ENCODE measurements at places on chromosomes 4 and X.

- DNase-seq = no peak
These were observed 22.0 kb upstream of the ARSH start for GRCh38 chrX:2984342-2984741.

DNA sequence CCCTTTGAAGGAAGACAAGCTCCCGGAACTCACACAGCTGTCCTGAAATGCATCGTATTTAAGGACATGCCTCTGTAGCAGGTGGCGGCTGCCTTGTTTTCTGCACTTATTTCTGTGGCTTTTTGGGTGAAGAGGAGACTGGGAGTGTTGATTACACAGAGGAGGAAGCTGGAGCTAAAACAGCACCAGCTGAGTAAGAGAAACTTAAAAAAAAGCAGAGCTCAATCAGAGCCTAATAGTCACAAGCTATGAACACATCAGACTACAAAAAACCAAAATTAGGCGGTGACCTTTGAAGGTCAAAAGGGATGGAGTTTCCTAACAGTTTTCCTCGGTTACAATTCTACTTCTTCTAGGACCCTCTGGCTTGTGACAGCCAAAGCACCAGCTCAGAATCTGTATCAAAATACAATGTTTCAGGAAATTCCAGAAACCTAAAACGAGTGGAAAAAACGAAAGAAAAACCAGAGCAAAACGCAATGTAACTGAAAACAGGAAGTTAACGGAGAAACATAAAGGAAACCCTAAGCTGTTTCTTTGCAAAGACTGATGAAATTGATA, 13.5 kb downstream of the PRKX start:
- no peak for DNase-seq

DNA sequence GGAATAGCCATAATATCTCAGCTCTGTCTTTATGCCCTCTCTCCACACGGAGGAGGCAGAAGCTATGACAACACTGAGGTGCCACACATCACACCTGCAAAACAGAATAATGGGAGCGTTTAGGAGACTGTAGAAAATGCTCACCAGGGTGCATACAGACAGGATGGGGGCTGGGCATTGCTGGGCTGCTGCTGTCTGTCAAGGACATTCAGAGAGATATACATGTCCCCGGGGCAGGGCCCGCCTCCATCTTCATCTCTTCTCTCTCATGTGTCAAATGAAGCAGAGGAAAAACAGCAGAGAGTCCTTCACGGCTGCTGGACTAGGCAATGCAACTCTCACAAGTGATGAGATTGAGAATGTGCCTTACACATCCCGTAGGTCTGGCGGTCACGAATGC, 65.3 kb upstream of the DHRSX start:
- DNase-seq = no peak

DNA sequence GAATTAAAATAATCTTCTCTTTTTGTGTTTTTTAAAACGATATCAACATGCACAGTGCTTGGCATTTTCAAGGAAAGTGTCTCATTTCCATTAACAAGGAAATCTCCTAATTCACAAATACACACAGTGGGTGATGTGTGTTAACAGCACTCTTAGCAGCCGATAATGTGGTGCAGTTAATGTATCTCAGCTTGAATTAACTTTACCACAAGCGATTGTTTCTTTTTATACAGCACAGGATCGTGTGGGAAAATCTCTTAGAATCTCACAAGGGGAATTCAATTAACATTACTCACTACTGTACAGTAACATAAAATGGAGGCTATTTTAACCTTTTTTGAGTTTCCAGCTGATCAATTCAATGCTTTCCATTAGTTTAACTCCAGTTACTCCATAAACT, 1841.9 kb downstream of the STIM2 start:
- no peak for DNase-seq

GRCh38 chrX:45846328-45846727, 645.7 kb upstream of the DIPK2B start:
- DNase-seq = no peak

DNA sequence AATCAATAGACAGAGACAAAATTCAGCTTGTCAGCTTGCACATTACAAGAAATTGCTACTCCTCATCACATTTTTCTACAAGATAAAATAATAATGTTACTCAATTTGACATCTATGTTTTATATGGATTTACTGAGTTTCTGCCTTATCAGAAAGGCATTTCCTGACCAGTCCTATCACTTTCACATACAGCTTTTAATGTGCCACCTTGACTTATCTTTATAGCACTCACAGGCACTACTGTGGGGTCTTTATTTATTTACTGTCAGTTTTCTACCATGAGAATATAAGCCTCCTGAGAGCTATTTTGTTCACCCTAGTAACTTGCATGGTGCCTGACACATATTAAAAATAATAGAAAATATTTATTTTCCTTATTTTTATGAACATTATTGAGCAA, 6.0 kb downstream of the NDST4 start:
- no peak for DNase-seq

DNA sequence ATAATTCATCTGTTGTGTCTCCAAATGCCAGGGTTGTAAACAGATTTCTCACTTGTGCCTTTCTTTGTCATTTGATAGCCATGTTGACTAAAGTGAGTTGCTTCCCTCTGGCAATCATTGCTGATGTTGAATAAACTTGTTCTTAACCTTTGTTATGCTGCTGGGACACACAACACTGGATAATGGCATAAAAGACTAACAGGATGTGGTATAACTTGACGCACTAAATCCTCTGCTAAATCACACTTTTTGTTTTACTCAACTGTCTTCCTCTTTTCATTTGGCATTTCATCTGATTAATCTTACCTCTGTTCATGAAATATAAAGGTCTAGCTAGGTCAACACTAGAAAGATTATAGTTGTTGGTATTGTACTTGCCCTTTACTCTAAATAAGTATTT, 17.6 kb upstream of the CXCL5 start:
- DNase-seq = no peak

- no peak for DNase-seq
These were observed 175.5 kb downstream of the WDFY3 start for GRCh38 chr4:84790769-84791565.

- no peak for DNase-seq
These were observed 79.2 kb upstream of the NALF2 start for GRCh38 chrX:69424910-69425309.

DNA sequence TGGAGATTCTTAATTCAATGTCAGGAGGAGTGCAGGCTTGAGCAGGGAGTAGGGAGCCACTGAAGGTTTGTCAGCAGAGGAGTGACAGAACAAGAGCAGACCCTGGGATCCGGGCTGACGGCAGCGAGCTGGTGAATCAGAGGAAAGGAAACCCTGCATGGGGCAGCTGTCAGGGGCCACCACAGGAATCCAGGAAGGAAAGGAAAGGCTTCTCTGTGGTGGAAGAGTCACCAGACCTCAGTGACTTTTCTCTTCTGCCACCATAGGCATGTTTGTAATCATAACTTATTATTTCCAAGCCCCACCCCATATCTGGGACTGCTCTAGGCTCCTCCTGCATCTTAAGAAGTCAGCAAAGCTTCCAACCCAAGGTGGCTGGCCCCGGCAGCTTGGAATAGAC, 150.9 kb downstream of the BCOR start:
- no peak for DNase-seq

DNA sequence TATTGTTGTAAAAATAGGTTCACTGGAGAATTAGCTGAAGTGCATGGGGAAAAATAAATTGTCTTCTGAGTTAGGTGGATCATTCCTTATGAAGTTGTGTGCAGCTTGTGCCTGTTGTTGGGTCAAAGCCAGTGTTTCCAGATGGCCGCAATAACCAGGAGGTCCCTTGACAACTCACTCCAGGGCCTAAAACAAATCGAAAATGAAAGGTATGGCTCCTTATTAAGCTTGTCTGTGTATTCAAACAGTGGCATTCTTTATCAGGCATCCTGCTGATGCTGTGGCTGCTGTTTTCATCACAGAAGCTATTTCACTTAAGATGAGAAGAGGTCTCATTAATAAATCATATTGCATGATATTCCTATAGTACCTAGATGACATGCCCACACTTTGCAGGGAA, 80.2 kb downstream of the GRIA2 start:
- DNase-seq = no peak

DNA sequence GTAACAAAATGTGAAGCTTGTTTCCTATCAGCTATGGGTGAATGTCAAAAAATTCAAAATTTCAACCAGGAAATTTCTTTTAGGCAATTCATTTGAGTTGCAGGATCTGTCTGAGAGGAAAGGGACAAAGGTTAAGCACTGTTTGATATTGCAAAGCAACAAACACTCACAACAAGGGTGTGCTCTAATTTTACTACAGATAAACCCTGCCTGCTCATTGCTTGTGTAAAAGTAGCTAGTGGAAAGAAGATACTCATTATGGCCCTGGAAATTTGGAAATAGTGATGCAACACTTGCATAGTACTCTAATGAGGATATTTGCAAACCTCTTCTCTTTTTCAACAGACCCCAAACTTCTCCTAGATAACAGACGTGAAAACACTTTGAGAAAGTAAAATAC, 27.1 kb downstream of the FAM47E start:
- DNase-seq = no peak

GRCh38 chrX:11380187-11380844, 87.1 kb downstream of the AMELX start:
- DNase-seq = no peak

DNA sequence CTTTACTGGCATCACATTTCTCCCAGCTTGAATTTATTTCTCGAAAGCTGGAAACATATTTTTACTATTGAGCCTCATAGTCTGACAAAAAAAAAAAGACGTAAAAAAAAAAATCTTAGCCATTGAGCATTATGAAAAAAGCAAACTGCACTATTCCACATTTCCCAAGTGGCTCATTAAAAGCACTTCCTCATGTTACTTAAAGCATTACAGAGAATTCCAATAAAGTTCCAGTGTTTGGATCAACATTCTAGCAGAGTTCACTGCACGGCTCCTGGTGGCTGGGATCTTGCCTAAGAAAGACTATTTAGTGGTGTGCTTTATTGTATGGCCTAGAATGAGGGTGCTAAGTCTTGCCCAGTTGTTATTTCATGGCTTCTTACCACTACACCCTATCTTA, 476.2 kb downstream of the PPARGC1A start:
- DNase-seq = no peak

- DNase-seq = no peak
These were observed 161.0 kb upstream of the S100G start for GRCh38 chrX:16488959-16489358.

GRCh38 chr4:106898621-106899230, 137.4 kb downstream of the DKK2 start:
- DNase-seq = no peak

DNA sequence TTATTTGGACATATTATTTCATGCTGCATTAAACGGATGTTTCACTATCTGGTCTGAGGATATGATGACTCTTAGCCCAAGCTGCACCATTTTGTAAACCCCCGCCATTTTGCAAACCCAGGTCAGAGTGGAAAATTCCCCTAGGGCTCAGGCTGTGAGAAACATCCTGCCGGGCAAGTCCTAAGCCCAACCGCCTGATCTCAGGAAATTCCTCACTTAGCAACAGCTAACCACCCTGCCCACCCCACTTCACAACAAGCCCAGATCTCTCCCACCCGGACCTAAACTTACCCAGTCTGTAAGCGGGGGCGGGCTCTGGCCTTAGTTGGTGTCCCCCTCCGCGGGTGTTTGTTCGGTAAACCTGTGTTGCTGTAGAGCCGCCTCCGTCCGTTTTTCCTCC, 2747.1 kb downstream of the PCDH7 start:
- no peak for DNase-seq

DNA sequence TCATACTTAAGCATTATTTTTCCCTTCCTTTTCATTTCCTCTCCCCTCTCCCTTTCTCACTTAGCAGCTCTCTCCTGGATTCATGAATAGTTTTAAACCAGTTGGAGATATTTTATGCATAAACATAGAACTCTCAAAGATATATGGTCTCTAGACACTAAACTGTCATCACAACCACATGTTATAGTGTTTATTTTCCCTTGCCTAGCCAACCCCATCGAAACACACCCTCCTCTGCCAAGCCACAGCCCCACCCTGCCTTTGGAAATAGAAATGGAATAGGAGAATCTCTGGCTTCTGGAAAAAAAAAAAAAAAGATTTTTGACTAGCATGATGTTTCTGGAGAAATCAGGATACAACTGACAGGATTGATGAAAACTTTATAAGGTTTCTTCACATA, 64.8 kb upstream of the RBPJ start:
- DNase-seq = no peak

GRCh38 chr4:1136048-1136447, 22.7 kb upstream of the RNF212 start:
- no peak for DNase-seq

GRCh38 chrX:139736151-139736550, 28.2 kb upstream of the MCF2 start:
- no peak for DNase-seq

DNA sequence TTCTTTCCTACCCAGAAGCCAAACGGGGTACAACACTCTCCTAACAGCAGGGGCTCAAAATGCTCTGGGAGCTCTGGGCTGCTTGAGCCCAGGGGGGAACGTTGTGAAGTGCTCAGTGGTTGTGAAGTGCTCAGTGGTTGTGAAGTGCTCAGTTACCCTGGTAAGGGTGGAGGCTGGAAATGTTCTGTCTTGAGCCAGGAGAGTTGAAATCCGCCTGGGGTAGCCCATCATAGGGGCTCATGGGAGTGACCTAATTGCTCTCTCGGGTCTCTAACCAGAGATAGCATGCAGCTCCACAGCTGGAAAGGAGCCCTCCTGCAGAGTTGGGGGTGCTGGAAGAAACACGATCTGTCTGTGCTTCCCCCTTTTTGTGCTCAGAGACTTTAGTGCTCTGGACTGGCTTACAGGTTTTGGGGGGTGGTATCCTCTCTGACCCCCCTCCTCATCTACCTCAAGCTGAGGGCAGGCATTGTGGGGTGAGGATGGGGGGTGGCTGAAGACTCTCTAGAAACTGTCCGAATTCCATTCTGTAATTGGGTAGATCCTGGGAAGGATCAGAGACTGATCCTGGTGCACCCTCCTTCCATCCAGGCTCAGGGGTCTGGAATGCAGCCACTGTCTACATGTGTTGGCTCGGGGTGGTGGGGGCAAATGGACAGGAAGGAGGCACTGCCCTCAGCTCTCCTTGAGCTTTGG, 2.7 kb downstream of the EFNB1 start:
- no peak for DNase-seq

- no peak for DNase-seq
These were observed 594.7 kb downstream of the SMARCA1 start for GRCh38 chrX:128928636-128929035.

- no peak for DNase-seq
These were observed 495.2 kb downstream of the NLGN4X start for GRCh38 chrX:5733501-5733900.

GRCh38 chrX:8105531-8105930, 65.5 kb downstream of the VCX2 start:
- no peak for DNase-seq

- no peak for DNase-seq
These were observed 130.8 kb downstream of the ENOX2 start for GRCh38 chrX:130772105-130772775.

GRCh38 chr4:175530655-175531054, 281.4 kb downstream of the GPM6A start:
- no peak for DNase-seq

- DNase-seq = no peak
These were observed 90.6 kb downstream of the ZNF518B start for GRCh38 chr4:10366628-10367027.

GRCh38 chrX:107102980-107103379, 15.6 kb downstream of the RBM41 start:
- DNase-seq = no peak

Data from stimulated activated CD4-positive, alpha-beta T cell treated with anti-CD3 and anti-CD28 coated beads, Interleukin-15, amount 100 ng/mL, for 1 hour (primary cell).